ENCODE measurements at places on chromosomes 1 and 21.

- DNase-seq: no peak
Observed at GRCh38 chr1:184051138-184051484, 419 bp upstream of the TSEN15 start.

GRCh38 chr1:214126697-214127146 is 138.9 kb downstream of the PROX1 start:
- DNase-seq: no peak

DNA sequence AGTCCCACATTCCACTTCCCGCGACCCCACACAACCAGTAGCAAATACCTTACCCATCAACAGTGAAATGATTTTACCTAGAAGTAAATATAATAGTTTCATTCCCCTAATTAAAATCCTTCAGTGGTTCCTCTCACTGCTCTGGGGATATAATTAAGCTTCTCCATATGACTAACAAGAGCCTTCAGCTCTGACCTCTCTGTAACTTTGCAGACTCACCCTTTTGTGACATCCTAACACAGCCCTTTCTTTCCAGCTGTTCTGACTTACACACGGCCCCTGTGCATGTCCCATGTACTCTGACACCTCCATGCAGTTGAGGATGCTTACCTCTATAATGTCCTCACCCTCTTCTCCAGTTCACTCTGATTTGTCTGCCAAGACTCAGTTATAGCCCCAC is 137.3 kb upstream of the SPAG17 start:
- DNase-seq: no peak

DNA sequence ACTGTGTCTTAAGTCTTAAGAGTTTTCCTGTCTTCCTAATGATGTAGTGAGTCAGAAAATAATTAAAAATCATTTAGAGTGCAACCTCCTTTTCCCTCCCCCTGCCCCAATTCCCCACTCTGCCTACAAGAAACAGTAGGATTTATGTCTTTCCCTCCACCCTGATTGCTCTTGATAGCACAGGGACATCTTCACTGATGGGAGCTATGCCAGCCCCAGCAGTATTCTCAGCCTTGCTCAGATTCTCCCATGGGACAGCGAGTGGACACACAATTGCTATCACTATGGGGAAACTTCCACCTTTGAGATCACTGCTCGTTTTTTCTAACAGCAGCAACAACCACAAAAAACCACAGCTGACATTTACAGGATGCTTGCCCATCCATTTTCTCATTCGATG is 216.6 kb upstream of the PLXNA2 start:
- no peak for DNase-seq

DNA sequence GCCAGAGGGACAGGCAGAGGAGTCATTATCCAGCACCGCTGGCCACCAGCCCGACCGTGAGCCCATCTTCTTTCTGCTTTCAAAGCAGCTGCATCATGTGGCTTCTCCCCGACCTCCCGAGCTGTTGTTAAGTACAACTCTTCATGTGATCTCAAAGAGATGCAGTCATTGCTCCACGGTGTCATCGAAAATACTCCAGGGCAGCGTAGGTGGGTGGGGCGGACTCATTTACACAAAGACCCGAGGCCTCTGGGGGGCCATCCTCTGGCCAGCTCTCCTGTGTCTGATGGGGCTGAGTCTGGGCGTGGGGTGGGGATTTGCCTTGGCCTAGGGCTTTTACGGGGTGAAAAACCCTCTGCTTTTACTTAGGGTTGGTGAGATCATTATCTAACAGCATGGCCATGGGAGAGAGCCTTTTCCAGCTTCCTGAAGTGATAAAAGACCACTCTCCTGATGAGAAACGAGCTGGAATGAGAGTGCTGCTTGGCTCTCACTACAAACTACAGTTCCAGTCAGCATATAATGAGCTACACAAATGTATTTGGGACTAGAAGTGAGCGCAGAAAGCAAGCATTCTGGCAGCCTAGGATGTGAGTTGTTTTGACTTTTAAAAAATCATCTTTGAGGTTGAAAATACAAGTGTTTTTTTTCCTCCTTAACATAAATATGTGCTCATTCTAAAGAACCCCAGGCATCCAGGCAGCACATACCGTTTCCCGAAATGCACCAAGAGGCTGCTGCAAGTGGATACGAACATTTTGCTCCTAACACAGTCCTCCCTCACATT is 165.0 kb downstream of the RHOU start:
- no peak for DNase-seq

GRCh38 chr1:234154320-234155251 is 218.7 kb upstream of the COA6 start:
- no peak for DNase-seq

GRCh38 chr1:183029591-183030000 is 6.4 kb downstream of the LAMC1 start:
- no peak for DNase-seq

DNA sequence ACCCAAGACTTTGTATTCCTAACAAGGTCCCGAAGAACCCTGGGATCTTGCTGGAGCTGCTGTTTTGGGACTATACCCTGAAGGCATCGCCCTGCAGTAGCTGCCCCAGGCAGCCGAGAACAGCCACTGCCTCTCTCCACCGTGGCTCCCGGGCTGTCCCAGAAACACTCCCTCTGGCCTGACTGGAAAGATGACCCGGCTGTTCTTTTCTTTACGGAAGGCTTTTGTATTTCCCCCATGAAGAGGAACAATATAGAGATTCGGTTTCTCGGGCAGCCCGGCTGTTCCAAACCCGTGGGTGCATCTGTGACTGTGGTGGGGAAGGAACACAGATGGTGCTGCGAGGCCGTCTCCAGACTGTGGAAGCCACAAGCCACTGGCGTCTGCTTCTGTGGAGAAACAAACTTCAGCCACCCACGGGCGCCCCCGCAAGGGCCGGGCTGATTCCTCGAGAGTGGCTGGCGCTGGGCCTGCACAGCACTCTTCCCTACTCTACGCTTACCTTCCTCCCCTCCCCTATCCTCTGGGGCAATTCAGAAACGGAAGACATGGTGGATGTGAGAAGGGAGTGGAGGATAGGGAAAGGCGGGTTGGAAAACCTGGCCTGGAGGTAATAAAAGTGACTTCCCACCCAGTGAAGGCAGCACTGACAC is 33.7 kb upstream of the VASH2 start:
- DNase-seq: no peak

- DNase-seq: no peak
Observed at GRCh38 chr1:180135535-180135934, 19.1 kb upstream of the QSOX1 start.

- no peak for DNase-seq
Observed at GRCh38 chr1:24965571-24965930, 35.5 kb upstream of the RUNX3 start.

GRCh38 chr1:168386949-168387586 is 106.4 kb downstream of the TBX19 start:
- no peak for DNase-seq

DNA sequence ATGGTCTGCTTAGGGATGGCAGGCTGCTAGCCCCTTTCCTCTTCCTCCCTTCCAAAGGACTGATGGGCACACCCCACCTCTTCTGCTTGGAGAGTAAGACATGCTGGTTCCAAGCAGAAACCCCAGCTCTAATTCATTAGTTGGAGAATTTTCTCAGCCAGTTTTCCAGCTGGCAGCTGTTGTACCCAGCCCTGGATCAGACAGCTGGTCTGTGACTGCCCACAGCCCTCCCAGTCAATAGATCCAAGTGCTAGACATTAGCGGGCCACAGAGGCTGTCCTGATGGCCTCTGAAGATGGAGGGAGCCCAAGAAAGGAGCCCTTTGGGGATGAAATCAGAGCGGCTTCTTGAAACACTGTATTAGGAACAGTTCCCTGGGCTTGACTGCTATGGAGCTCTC is 35.8 kb downstream of the ACOT11 start:
- DNase-seq: no peak

- DNase-seq: no peak
Observed at GRCh38 chr21:17495680-17496079, 17.2 kb upstream of the CXADR start.

- no peak for DNase-seq
Observed at GRCh38 chr1:67630438-67631045, 54.5 kb upstream of the GADD45A start.

DNA sequence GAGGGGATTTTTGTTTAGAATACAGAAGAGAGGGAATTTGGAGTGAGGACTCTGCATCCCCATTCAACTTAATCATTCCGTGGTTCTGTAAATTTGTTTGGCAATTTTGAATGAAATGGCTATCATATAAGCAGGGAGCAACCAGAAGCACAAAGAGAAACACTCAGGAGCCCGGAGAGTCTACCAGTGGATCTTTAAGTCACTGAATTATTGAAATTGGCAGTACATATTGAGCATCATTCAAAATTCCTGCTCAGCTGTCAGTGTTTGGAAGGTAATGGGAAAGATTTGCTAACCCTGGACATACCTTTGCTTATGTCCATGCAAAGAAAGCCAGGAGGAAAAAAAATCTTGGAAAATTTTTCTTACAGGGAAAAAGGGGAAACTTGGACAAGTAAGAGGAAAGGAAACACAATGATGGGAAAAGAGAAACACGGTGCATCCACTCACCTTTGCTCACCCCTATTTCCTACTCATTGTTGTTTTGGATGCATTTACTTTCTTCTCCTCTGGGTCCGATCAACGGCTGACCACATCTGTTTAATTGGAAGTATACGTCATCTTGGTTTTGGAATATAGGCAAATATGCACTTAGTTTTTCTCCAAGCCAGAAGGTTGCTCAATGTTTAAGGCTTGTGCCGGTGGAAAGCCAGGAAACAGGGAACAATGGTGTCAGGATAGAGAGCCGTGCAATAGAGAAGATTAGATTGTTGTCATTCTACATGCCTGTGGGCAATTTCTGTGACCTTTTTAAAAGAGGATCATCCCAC is 243.0 kb upstream of the LYPLAL1 start:
- no peak for DNase-seq

DNA sequence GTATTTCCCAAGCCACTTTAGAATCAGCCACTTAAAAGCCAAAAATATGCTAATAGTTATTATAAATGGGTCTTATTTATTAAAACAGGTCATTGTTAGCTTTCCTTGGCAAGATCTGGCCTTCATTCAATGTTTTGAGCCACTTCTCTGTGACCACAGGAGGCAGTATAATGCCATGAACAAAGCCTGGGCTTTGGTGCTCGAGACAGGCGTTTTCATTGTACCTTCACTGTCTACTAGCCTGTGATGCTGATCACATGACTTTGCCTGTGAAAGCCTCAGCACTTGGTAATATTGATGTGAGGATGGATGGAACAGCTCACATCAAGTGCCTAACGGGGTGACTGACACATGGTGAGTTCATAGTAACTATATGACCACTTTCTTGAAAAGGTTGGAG is 217.0 kb downstream of the RWDD3 start:
- no peak for DNase-seq

GRCh38 chr1:115469703-115470476 is 131.8 kb upstream of the NGF start:
- DNase-seq: no peak

DNA sequence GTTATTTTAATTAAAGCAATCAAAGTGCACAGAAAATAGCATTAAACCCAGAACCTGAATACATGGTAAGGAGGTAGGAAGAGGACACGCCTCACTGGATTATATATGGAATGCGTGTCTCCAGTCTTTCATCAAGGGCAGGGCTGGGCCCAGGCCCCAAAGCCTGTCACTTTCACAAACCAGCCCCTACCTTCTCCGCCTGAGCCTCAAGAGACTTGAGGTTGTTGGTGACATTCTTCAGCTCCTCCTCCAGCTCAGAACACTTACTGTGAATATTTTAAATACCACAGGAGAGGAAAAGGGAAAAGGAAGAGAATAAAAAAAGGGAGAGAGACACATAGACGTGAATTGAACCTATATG is 16.3 kb upstream of the NUP210L start:
- no peak for DNase-seq

- no peak for DNase-seq
Observed at GRCh38 chr1:32427264-32427963, 33.2 kb upstream of the BSDC1 start.

GRCh38 chr1:184861755-184862336 is 107.2 kb upstream of the EDEM3 start:
- DNase-seq: no peak

- DNase-seq: no peak
Observed at GRCh38 chr1:7488475-7488842, 282.6 kb upstream of the VAMP3 start.

DNA sequence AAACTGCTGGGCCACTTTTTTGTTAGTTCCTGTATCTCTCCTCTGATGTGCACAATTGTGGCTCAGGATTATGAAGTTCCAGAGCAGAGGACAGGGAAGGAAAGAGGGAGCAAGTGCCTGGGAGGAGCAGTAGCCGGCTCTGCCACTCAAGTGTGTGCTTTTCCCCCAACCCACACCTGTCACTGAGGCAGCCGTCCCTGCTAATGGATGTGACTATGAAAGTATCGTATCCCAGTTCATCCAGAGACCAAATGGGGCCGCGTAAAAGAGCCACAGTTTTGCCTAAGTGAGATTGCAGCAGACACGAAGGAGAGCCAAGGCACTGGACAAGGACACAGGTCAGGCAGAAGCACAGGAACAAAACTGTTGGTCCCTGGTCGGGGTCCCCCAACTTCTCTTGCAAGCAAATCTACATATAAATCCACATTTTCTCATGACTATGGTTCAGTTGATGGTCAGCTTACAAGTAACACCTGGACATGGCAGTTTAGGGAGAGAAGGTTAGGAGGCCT is 204.7 kb downstream of the RHOU start:
- DNase-seq: no peak

- DNase-seq: no peak
Observed at GRCh38 chr1:185646202-185646683, 87.9 kb upstream of the HMCN1 start.

- DNase-seq: no peak
Observed at GRCh38 chr1:234527346-234527745, 48.4 kb upstream of the TARBP1 start.

DNA sequence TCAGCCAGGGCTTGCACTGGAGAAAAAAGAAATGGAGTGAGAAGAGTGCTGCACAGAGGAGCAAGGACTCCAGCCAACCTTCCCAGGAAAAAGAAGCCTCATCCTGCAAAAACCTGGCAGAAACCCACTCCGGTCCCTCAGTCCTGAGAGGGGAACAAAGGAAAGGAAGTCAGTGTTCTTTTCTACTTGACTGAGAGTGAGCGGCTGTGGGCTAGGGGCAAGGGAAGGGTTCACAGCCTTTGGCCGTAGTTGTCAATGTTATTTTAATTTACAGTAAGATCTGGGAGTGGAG is 8.9 kb upstream of the GOLT1A start:
- DNase-seq: no peak

GRCh38 chr1:1421147-1421906 is at the start of gene ANKRD65:
TSS of gene ANKRD65 (minus strand) at chr1:1421276. CDS start at chr1:1421005, 271 bp downstream.
- no peak for DNase-seq

GRCh38 chr1:30735668-30736498 is 12.5 kb upstream of the MATN1 start:
- DNase-seq: no peak
